ENCODE measurements at places on chromosomes 13 and 19.
A peak's percentile ranks its signal among the peaks of the same experiment; 100 is the strongest.

DNA sequence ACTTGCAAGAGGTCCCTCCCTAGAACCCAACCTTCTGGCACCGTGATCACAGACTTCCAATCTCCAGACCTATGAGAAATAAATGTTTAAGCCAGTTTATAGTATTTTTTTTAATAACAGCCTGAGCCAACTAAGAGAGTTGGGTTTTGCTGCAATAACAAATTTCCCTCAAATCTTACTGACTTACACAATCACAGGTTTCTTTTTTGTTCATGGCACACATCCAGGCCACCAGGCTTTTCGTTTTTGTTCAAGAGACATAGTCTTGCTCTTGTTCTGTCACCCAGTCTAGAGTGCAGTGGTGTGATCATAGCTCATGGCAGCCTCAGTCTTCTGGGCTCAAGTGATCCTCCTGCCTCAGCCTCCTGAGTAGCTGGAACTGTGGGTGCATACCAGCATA, 2.0 kb upstream of the SELENOV start:
- no peak for DNase-seq

DNA sequence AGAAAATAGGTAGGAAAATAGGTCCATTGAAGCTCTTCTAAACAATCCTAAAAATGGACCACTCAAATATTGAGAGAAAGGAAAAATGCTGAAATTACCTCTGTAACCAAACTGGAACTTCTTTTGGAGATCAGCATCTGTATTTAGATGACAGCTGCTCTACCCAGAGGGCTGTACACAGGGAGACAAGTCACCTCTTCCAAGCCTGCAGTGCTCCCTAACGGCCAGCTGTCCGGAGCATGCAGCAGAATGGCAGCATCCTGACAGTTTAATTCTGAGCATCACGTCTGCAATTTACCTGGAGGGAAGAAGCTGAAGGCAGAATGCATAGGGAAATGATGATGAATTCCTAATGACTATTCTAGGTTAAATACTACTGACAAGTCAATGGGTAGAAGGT, 62.8 kb upstream of the DIAPH3 start:
- DNase-seq: peak; percentile 24

DNA sequence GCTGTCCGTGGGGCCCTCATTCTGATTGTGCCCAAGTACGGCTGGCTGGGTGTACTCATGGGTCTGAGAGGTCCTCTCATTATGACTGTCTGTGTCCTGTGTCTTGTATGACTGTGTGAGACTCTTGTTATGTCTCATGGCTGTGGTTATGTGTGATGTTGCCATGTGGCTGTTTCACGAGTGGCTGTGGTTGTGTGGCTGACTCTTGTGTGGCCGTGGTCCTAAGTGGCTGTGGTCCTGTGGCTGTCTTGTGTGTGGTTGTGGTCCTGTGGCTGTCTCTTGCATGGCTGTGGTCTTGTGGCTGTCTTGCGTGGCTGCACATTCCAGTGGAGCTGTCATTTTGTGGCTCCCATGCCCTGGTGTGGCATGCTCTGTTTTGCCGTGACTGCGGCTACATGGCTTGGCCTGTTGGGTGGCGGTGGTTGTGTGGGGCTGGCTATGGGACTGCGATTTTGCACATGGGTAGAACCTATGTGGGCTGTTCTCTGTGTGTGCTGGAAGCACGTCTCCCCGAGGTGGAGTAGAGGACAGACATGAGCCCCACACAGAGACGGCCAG, 2.5 kb downstream of the LYL1 start:
- DNase-seq: peak; percentile 73

GRCh38 chr19:17475541-17476115, 5.3 kb downstream of the SLC27A1 start:
- no peak for DNase-seq

- no peak for DNase-seq
These were observed 4.9 kb upstream of the SLC25A15 start for GRCh38 chr13:40784540-40784939.

DNA sequence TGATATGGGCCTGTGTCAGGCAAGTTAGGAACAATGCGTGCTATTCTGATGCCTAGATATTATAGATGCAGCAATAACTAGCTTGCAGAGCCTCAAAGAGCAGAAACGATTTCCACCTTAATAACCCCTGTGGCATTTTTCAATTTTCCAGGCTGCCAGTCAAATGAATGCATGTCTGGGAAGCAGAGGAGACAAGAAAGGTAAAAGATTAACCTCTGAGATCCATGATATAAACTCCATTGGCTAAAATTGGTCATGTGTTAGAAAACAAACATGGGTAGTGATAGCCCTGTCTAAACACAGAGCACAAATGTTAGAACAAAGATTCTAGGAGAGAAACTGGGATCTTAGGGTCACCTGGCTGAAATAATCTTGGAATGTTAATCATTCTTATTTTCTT, 811.1 kb downstream of the DIAPH3 start:
- DNase-seq: no peak

GRCh38 chr13:114275304-114275703, 6.1 kb upstream of the UPF3A start:
- no peak for DNase-seq

- no peak for DNase-seq
These were observed 833 bp downstream of the GAMT start for GRCh38 chr19:1400281-1401137.

GRCh38 chr13:48220592-48220980, 12.4 kb upstream of the ITM2B start:
- no peak for DNase-seq

- no peak for DNase-seq
These were observed 20.7 kb downstream of the SAMD4B start for GRCh38 chr19:39362682-39363657.

- DNase-seq: peak; percentile 27
These were observed 686 bp downstream of the SETDB2 start for GRCh38 chr13:49444524-49445395.

- no peak for DNase-seq
These were observed 112.3 kb downstream of the POSTN start for GRCh38 chr13:37486171-37486681.

DNA sequence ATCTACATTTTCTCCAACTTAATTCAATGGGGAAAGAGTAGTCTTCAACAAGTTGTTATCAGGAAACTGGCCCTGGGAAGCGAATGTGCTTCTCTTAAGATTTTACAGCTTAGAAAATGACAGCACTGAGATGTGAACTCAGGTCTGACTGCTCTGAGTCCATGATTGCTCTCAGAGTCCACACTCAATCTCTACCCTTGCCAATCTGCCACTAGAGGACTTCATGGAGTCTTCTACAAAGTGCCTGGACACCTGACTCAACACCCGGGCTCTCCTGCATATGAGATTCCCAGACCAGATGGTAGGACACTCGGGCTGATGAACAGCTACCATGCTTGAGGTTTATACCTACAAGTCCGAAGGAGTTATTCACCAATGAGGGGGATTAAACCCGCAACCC, 74.8 kb downstream of the ABCC4 start:
- DNase-seq: no peak

DNA sequence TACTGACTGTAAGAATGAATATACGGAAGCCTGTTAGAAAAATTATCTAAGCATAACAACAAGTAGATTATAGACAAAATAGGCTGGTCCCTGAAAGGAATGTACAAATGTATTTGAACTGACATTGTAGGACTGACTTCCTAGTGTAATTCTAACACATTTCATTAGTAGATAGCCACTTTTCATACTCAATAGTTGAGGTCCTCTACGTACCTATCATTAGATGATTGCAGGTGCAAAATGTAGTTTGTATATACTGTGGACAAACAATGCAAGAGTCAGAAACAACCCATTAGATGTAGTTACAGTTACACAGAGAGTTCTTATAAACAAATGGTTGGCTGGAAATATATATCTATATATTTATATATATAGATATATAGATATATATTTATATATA, 402.3 kb upstream of the SLITRK6 start:
- DNase-seq: no peak

GRCh38 chr19:47378246-47378645, 29.1 kb downstream of the DHX34 start:
- no peak for DNase-seq

- DNase-seq: no peak
These were observed 115.6 kb downstream of the IRS2 start for GRCh38 chr13:109670776-109671175.

DNA sequence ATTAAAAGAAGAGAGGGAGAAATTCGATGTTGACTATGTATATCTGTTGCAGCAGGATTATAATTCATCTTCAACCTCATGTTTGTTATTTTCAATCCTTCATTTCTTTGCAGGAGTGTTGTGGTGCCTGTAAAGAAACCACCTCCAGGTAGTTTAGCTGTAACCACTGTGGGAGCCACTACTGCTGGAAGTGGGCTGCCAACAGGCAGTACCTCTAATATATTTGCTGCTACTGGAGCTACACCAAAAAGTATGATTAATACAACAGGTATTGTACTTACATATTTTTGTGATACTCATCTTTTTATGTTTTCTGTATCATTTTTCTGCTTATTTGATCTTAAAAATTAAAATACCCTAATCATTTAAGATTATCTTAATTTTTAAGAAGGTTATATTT, 266.5 kb downstream of the NBEA start:
- DNase-seq: no peak

- DNase-seq: no peak
These were observed 10.7 kb upstream of the LIN7B start for GRCh38 chr19:49103331-49104085.

DNA sequence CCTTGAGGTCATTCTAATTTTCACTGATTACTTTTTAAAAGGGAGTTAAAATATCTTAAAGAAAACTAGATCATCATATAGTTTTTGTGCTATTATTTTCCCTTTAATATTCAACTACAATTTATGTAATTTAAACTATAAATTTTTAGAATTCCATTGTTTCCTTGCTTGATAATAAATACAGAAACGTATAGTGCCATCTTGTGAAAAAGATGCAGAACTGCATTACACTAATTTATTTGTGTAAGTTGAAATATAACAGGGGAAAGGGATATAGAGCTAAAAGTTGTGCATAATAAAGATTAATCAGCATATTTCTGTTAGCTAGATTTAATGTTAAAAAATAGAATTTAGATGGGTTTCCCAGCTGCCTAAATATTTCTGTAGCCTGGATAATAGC, 61.5 kb upstream of the TDRD3 start:
- no peak for DNase-seq

- DNase-seq: no peak
These were observed 8.8 kb upstream of the KRTDAP start for GRCh38 chr19:35498984-35499527.

DNA sequence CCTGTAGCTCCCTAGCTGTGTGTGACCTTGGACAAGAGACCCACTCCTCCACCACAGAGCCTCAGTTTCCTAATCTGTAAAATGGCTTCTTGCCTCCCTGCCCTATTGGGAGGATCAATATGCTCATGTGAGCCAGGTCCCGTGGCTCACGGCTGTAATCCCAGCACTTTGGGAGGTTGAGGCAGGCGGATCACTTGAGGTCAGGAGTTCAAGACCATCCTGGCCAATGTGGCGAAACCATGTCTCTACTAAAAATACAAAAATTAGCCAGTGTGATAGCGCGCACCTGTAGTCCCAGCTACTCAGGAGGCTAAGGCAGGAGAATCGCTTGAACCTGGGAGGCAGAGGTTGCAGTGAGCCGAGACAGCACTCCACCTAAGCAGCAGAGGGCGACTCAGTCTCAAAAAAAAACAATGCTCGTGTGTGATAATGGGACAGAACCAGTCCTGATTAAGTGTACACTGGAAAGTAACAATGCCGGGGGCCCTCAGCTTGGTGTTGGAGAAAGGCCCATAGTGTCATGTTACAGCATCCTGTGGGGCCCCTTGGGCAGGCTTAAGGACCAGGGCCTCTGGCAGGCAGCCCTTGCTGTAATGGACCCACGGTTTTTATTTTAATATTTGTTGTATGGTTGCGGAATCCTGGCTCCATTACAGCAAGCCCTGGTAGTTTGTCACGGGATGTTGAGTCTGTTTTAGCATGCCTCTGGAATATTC, 6.8 kb downstream of the RPS11 start:
- DNase-seq: peak; percentile 70

- DNase-seq: no peak
These were observed 2.3 kb upstream of the C13orf42 start for GRCh38 chr13:51113186-51113881.

DNA sequence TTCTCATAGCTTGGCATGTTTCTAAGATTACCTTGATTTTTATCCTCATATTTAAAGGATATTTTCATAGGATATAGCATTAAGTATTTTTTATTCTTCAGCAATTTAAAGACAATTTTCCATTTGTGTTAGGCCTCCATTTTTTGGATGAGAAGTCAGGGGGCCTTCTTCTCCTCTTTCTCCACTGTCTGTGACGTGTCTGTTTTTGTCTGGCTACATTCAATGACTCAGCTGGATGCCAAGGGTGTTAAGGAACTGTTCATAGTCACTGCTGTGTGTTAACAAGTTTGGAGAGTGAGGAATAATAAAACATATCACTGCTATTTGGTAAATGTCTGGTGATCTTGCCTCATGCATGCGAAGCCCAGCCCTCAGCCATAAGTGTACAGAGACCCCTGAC, 36.4 kb downstream of the ZNF582 start:
- no peak for DNase-seq

GRCh38 chr13:18948664-18949488, 232.7 kb downstream of the TUBA3C start:
- no peak for DNase-seq

All from activated naive CD4-positive, alpha-beta T cell treated with anti-CD3 and anti-CD28 coated beads, Interleukin-2, amount 10 ng/mL, durations not matched to agents 7 days and 5 days (primary cell).